ENCODE measurements at places on chromosomes 11 and 22. TPM values are rescaled to one million over a fixed set of nuclear protein-coding genes. Genes with fewer than 3 reads are reported as not detected.

- DNase-seq: no peak
Observed at GRCh38 chr11:114129142-114129541, 69.6 kb downstream of the ZBTB16 start.

- no peak for DNase-seq
Observed at GRCh38 chr11:67539550-67539949, 16.3 kb upstream of the CABP2 start.

- DNase-seq: no peak
Observed at GRCh38 chr11:118939953-118940598, 14.3 kb upstream of the BCL9L start.

- no peak for DNase-seq
Observed at GRCh38 chr22:48778308-48779195, 1049.1 kb downstream of the BRD1 start.

GRCh38 chr22:20430101-20430719, 7.4 kb downstream of the SCARF2 start:
- no peak for DNase-seq

- no peak for DNase-seq
Observed at GRCh38 chr22:47276450-47276820, 514.0 kb downstream of the TBC1D22A start.

GRCh38 chr11:128467041-128467440, 120.3 kb downstream of the ETS1 start:
- DNase-seq: no peak

GRCh38 chr11:45805305-45806071, 539 bp downstream of the SLC35C1 start:
- DNase-seq: peak; percentile 70

DNA sequence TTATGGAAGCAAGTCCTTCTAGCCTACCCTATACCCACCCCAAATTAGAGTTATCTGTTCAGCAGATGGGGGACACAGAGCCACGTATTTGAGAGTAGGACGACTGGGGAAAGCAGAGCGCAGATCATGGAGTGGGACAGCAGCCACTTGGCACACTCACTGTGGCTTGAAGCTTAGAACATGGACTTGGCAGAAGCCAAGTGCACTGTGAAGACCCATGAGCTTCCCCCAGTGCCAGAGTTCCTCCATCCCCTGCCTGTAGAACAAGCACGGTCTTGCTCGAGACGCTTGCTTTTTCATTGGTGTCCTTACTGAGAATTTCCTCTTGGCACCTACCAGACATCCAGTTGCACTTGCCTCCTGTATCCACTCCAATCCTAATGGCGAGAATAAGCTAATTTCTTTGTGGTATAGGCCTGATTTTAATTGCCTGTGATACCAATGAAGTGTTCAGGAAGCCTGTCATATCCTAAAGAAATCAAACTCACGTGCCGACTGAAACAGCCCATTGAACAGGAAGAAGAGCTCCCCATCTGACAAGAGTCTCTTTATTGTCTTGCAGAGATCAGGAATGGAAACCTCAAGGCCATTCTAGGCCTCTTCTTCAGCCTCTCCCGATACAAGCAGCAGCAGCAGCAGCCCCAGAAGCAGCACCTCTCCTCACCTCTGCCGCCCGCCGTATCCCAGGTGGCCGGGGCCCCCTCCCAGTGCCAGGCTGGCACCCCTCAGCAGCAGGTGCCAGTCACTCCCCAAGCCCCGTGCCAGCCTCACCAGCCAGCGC, 166.9 kb downstream of the NAV2 start:
- DNase-seq: no peak

- DNase-seq: no peak
Observed at GRCh38 chr11:285021-285893, 3.7 kb upstream of the PGGHG start.

- no peak for DNase-seq
Observed at GRCh38 chr11:8156877-8157276, 11.9 kb downstream of the RIC3 start.

- no peak for DNase-seq
Observed at GRCh38 chr11:125175896-125176575, 11.5 kb downstream of the PKNOX2 start.

DNA sequence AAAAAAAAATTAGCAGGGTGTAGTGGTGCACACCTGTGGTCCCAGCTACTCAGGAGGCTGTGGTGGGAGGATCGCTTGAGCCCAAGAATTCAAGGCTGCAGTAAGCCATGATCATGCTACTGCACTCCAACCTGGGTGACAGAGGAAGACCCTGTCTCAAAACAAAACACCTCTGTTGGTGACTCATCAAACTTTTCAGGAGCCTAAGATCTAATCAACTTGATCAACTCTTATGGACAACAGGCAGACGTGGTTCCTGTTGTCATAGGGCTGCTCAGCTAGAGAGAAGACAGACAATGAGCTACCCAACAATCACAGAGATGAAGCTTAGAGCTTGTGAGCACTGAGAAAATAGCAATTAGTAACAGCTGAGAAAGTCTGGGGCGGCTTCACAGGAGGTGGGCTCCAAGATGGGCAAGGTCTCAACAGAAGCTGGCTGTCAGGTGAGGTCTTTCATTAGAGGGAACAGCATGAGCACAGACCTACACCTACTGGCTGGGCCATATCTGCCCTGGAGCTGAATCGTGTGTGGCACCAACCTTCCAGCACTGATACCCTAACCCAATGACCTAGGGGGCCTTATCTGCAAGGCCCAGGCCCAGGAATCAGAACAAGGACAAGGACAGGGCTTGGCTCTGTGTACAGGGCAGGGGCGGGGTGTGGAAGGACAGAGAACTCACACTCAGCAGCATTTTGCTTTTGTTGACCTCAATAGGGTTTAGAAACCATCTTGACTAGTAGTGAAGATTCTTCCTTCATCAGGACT, 7.2 kb upstream of the UCP3 start:
- no peak for DNase-seq

- DNase-seq: no peak
Observed at GRCh38 chr11:111319296-111319695, 20.9 kb downstream of the POU2AF3 start.

DNA sequence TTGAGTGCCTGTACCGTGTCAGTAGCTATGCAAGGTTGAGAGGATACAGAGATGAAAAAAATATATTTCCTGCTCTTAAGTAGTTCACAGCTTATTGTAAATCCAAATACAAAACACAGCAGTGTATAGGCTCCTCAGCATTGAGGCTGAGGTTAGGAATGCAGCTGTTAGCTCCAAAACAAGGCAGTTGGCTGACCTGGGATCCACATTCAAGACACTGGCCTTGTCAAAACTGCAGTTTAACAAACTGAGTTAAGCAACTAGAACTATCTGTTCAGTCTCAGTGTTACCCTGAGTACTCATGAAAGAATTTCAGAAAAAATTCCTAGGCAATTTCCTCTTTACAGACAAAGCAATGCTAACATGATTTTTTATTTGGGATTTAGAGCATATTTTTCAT, 42.8 kb downstream of the REXO2 start:
- DNase-seq: peak; percentile 60

- no peak for DNase-seq
Observed at GRCh38 chr11:43517518-43517917, 158.8 kb downstream of the TTC17 start.

GRCh38 chr11:12893787-12894672, 115.1 kb upstream of the RASSF10 start:
- DNase-seq: peak; percentile 64

DNA sequence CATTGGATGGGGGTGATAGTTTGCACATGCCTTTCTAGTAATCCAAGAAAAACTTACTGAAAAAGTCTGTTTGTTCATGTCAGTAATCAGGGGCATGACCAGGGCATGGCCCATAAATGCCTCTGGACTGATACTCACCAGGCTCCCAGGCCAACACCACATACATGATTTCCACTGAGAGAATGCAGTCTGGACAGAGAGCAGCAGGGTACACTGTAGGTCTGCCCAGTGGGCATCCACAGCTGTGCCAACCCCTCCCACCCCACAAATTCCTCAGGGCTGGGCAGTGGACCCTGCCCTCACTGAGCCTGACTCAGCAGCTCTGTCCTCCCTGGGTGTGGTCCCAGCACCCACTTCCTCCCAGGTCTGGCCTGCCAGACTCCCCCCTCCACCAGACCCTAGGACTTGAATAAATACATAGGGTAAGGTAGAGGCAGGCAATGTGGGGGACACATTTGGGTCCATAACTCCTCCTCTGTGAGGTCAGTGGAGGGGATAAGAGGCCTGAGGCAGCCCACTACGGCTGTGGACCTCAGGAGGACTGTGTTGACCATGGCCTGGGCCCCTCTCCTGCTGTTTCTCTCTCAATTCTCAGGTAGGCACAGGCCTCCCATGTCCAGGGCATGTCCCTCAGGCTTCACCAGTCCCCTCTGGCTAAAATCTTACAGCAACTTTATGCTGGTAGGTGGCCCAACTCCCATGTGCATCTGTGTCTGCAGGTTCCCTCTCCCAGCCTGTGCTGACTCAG, 92.2 kb upstream of the TOP3B start:
- peak; percentile 10 for DNase-seq

GRCh38 chr11:29957431-29957830, 59.4 kb downstream of the KCNA4 start:
- no peak for DNase-seq

DNA sequence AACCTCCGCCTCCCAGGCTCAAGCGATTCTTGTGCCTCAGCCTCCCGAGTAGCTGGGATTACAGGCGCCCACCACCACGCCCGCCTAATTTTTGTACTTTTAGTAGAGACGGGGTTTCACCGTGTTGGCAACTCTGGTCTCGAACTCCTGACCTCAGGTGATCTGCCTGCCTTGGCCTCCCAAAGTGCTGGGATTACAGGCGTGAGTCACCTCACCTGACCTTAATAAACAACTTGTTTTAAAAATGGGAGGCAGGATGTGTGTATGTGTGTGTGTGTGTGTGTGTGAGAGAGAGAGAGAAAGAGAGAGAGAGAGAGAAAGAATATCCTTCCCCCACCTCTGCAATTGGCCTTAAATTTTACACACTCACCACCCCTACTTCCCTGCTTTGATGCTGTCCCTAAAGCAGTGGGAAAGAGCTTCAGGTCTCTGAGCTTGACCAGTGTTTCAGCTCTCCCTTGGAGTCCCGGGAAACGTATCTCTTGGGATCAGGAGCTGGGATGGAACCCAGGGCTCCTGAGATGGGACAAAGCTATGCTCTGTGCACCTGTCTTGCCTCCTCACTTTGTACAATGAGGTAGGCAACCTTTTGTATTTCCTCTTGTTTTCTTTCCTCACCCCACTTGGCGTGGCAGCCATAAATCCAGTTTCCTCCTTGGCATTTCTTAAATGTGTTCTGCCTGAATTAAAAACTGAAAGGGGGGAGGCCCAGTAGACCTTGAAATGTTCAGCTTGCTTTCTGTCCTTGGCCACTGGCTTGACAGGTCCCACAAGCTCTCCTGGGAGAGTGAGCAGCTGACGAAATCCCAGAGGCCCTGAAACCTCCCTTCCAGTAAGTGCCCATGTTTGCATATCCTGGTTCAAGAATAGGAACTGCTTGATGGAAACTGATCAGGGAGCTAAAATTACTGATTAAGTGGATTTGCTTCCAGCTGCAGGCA, 17.8 kb upstream of the XBP1 start:
- no peak for DNase-seq

GRCh38 chr11:70367071-70367470, 31.3 kb upstream of the CTTN start:
- DNase-seq: peak; percentile 76

DNA sequence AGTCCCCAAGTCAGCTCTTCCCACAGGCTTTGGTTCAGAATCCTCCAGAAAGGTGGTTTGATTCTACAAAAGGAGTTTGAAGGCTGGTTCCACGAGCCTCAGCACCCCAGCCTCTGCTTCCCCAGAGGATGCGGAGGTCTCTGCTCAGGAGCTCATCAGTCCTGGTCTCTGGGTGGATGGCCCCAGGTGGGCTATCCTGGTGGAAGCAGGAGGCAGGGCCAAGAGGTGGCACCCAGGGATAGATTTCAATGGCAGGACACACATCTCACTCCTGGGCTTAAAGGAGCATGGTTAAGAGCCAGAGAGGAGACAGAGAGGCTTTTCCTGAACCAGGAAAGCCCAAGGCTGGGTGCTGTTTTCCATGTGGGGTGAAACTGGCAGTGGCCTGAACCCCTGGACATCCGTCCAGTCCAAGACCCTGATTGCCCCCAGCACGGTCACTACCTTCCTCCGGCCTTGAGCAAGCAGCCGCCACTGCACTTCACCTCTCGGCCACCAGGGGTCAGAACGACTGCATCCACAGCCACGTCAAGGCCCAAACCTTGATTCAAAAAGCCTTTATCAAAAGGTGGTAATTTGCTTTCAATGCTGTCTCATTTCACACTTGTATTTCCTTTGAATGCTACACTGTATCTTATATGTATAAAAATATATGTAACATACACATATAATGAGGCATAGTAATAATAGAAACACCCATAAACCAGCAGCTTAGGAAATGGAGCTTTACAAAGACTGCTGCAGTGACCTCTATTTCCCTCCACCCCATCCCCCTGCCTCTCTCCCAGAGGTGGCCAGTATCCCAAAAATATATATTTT, 19.3 kb upstream of the FXYD2 start:
- DNase-seq: peak; percentile 70

GRCh38 chr22:25666308-25666707, 75.7 kb upstream of the MYO18B start:
- DNase-seq: peak; percentile 29

GRCh38 chr11:120273432-120273831, 33.5 kb downstream of the POU2F3 start:
- DNase-seq: no peak

Gene SHISAL1
- total RNA-seq: 3.0 TPM

Gene RIN1
- 19.0 TPM for total RNA-seq

Gene SIDT2
- total RNA-seq: 23.5 TPM

Gene DEFB131B
- not detected for total RNA-seq

Gene OTOG
- not detected for total RNA-seq

Gene CRYBA4
- not detected for total RNA-seq

Gene MIAT
- 1.3 TPM for total RNA-seq

Gene ADAMTS15
- 2.2 TPM for total RNA-seq

Gene OR5B21
- not detected for total RNA-seq

Gene HSPB2
- 0.64 TPM for total RNA-seq

Gene TRIM34
- 7.1 TPM for total RNA-seq

Gene AGBL2
- 1.3 TPM for total RNA-seq

Gene MYBPC3
- total RNA-seq: not detected
